ENCODE measurements at places on chromosomes 3 and 15.

- DNase-seq, result no peak
Measured at GRCh38 chr3:157082305-157082982, 77.5 kb downstream of the CCNL1 start.

DNA sequence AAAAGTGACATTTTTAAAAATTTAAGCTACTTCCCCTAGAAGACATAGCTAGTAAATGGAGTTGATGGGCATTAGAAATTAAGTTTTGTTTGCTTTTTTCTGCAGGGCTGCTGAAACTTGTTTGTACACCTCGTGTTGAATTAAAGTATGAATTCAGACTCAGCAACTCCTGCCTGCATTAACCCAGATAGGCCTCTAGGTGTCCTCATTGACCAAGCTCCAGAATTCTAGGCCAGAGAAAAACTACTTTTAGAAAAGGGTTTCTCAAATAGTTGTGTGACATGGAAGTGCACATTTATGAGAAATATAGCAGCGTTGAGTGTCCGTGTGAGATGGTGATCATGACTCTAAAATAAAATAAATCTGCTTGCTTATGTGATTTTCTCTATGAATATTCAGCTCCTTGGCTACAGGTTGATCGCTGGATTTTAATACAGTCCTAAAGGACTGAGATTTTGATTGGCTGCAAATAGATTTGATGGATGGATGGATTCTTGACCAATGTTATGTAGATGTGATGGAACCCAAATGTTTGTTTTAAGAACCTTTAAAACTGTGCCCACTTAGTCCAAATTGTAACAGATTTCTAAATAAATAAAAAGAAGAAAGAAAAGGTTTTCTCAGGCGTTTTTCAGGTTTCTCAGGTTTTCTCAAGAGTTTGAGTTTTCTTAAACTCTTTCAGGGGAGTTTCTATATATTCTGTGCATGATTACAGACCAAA lies 39.4 kb upstream of the LMOD3 start:
- DNase-seq, result no peak

DNA sequence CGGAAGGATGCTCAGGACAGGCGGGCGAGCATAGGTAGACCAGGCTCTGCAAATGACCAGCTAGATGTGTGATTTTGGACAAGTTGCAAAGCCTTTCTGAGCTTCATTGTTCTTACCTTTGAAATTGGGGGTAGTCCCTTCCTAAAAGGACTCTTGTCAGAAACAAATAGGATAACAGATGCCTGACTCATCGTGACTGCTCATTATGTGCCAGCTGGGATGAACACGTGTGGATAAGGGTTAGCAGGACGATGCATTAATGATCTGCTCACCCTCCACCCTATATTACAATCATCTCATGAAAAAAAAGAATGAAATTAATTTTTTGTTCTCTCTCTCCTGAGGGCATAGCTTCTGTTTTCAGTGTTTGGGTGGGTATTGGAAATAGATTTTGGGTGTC lies 223.4 kb downstream of the NR2F2 start:
- DNase-seq, result no peak

DNA sequence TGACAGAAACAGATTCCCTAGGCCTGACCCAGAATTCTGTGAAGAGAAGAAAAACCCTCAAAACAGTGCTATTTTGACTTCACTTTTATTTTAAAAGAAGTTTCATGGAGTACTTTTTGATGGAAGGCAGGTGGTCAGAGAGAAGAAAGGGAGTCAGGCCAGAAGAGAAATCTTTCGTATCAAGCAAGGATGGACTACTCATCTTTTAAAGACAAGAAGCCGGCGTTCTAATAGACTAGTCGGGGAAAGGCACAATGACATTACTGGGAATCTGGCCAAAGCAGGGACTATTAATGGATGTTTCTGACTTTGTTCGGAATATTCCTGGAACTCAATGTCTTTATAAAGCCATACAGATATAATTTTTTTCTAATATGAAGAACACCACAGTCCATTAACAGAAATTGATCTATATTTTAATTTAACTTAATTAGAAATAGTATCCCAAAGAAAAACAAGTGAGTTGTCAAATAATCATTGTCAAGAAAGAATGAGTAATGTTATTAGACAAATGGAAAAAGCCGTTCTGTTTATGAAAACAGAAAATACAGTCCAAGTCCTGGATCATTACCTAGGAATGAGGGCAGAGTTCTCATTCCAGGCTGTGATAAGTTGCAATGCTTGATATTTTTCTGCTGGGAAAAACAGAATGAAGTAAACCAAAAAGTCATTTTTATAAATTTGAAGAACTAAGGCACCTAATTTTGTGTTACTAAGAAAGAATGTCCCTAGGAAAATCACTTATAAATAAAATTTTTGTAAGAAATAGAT lies 23.7 kb upstream of the PCOLCE2 start:
- no peak for DNase-seq

GRCh38 chr3:188196232-188196990 lies 42.5 kb downstream of the LPP start:
- DNase-seq, result no peak

GRCh38 chr15:70411143-70411863 lies 313.6 kb upstream of the TLE3 start:
- DNase-seq, result no peak

GRCh38 chr3:49158792-49159191 lies 7.3 kb downstream of the CCDC71 start:
- no peak for DNase-seq

DNA sequence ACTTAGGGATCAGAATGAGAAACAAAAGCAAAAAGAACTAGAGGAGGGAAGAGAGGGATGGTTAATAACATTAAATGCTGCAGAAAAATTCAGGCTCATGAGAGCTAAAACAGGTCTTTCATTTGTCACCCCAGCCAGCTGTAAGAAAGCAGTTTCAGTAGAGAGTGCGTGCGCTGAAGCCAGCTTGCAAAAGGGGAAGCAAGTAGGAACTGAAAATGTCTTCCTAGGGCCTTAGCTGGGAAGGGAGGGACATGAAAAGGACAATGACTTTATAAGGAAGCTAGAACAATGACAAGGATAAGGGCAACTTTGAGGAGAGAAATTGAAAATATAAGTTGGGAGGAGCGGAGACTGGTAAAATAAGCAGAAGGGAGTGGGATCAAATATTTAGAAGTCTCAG lies 3.1 kb downstream of the CIAO2A start:
- no peak for DNase-seq

- DNase-seq, result no peak
Measured at GRCh38 chr3:72265256-72266015, 480.5 kb upstream of the PROK2 start.

DNA sequence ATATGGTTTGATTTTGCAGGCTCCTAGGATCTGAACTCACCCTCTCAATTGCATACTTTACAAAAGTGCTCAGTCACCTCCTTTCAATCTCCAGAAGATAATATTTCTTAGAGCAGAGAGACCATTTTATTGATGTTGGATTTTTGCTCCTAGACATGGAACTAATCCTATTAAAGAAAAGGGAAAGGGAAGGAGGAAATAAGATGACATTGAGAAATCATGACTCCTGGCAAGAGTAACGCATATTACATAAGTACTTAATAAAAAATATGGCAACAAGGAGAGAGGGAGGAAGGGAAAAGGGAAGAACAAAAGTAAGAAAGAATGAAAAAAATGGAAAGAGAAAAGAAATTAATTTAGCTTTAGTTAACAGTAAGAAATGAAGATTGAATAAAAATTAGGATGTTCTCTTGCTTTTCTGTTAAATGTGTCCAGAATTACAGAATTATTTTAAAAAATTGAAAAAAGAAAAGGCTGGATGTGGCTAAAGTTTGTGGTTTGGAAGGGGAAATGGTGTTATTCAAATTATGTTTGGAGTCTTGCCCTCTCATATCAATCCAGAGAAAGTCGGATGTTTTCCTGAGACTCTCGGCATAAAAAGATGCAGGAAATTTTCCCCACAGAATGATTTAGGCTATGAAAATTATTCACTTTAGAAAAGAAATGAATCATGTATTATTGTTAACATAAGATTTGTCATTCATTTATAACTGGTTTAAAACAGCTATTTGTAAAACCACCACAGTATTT lies 474.0 kb downstream of the FGF12 start:
- DNase-seq, result no peak

- no peak for DNase-seq
Measured at GRCh38 chr3:56383092-56383491, 85.2 kb downstream of the ERC2 start.

DNA sequence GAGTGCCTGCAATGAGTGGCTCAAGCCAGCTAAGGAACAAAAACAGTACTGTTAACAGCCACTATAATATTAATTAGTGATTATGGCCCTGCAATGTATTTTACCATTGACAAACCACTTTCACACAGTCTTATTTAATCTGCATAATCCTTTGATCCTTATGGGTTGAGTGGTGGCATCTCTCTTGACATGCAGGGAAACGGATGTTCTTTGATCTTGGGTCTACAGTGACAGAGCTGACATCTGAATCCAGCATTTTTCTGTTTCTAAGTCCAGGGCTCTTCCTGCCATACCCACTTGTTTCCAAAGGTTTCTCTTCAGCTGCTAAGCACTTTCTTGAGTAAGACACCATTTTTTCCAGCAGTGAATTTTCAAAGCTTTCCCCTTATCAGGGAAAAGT lies 277.7 kb upstream of the ROPN1 start:
- no peak for DNase-seq

DNA sequence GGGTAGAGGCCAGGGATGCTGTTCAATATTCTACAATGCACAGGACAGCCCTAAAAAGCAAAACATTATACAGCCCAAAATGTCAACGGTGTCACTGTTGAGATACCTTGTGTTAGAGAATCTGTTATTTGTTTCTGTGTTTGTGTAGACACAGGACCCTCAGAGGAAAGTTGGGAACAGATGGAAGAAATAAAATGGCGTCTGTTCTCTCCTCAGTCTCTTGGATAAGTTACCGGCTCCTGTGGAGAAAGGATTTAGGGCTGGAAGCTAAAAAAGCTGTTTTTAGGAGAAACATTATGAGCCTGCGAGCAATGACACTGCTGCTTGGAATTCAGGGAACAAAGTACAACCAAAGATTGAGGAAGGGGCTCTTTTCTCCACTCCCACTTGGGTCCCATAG lies 688.6 kb upstream of the ZNF385D start:
- no peak for DNase-seq

GRCh38 chr15:80081390-80081789 lies 21.9 kb downstream of the ZFAND6 start:
- no peak for DNase-seq

GRCh38 chr3:18660059-18660458 lies 234.9 kb upstream of the SATB1 start:
- no peak for DNase-seq

DNA sequence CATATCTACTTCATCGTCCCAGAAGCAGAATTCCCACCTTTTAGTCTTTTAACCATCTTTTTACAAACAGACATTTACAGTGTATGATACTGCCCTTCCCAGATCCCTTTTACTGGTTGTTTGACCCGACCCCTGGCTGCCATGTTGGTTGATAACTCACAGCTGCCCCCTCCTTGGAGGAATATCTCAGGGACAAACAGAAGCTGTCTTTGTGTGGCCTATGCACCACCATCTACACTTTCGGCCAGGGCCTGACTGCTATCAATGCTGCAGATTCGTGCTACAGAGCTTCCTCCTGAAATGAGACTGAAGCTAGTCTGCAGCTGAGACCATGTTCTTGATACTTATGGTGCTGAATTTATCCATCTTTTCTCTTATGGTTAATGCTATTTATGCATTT lies 6.6 kb upstream of the POLQ start:
- no peak for DNase-seq

DNA sequence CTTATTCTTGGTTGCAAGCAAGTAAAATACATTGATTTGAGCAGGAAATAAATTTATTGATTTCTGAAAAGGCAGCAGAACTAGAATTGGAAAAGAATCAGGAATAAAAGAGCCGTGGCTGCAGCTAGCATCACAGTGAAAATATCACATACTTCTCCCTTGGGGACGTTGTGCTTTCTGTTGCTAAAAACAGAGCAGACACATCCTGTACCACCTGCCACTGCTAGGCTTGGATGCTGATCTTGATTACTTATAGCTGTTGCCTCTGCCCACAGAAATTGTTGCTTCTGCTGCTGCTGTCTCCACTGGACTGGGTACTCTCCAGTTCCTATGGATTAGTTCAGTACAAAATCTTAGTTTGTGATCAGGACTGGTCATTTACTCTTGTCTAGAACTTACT lies 283.8 kb downstream of the C3orf38 start:
- no peak for DNase-seq

- no peak for DNase-seq
Measured at GRCh38 chr15:49415149-49415548, 7.9 kb upstream of the FGF7 start.

DNA sequence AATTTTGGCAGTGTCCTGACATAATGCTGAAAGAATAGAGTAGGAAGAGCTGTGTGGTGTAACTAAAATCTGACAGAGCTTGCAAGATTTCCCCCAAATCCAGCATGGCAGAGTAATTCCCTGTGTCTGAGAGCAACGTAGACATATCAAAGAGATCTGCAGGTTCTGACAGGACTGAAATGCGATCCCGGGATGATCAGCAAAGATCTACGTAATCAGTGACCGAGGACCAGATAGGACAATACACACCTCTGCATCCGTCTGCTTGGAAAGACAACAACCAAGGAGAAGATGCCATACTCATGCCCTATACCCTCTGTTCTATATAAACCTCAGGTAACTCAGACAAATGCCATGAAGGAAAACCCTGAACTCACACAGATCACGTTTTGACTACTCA lies 26.6 kb upstream of the SYNPR start:
- no peak for DNase-seq

DNA sequence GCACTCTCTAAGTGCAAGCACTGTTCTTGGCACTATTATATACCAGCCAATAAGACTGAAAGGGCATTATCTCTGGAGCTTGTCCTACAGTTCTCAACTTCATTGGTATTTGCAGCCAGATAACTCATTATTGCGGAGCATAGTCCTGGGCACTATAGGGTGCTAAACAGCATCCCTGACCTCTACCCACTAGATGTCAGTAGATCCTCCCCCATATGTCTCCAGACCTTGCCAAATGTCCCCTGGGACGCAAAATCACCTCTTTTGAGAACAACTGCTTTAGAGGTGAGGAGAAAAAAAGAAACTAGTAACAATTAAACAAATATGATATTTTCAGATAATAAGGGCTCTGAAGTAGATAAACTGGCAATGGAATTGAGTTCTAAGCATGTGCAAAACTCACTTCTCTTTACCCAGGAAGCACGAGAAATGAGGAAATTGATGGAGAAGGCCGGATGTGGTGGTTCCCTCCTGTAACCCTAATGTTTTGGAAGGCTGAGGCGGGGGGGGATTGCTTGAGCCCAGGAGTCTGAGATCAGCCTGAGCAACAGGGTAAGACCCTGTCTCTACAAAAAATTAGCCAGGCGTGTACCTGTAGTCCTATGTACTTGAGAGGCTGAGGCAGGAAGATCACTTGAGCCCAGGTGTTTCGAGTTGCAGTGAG lies 61.4 kb downstream of the FRMD4B start:
- DNase-seq, result no peak
